Endodermal cell (in vitro differentiated cells): ENCODE measurements at places on chromosomes 3 and 15. TPM values are rescaled to one million over a fixed set of nuclear protein-coding genes. Genes with fewer than 3 reads are reported as not detected.

The CDCP1 gene
- total RNA-seq: 6.6 to 13.5 TPM (median 13.1 TPM) in 3 replicates

The VWA5B2 gene
- total RNA-seq: 0.62 and 0.93 TPM in 2 replicates

The PCOLCE2 gene
- 11.5 to 18.3 TPM (median 17.0 TPM) in 3 replicates for total RNA-seq

- no peaks in the 10 kb centered on the region for H3K4me1 ChIP-seq
- H3K4me3 ChIP-seq: no peak overlapping the region
- H3K36me3 ChIP-seq: no peaks in the 10 kb centered on the region
Observed at GRCh38 chr3:186286114-186286513, 75.9 kb downstream of the DGKG start.

DNA sequence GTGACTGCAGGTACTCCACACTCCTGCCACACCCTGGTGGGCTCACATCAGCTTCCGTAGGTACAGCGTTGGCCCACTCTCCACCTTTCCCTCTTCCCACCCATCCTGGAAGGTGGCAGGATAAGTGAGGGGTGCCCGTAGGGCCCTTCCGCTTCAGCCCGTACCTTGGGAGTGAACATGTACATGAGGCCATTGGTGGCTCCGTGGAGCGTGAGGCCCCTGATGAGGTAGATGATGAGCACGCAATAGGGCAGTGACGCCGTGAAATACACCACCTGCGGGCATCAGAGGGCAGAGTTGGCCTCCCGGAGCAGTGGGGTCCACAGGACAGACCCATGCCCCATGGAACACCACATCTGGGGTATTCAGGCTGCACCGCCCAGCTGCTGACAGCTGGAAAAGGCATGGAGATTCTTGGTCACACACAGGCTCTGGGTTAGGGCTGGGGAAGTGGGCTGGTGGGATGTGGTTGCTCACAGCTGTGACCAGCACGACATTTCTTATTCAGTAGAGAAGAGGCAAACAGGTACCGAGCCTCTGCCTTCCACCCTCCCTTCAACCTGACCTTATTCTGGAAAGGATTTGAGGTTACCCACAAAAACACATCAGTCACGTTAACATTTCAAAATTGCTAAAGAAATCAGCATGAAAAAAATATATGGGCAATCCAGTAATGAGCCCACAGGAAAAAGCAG is 23.8 kb downstream of the SLC6A20 start:
- no peak overlapping the region for H3K4me3 ChIP-seq
- DNase-seq: peak; percentile 27
- H3K36me3 ChIP-seq: no peaks in the 10 kb centered on the region
- no peaks in the 10 kb centered on the region for H3K27me3 ChIP-seq

DNA sequence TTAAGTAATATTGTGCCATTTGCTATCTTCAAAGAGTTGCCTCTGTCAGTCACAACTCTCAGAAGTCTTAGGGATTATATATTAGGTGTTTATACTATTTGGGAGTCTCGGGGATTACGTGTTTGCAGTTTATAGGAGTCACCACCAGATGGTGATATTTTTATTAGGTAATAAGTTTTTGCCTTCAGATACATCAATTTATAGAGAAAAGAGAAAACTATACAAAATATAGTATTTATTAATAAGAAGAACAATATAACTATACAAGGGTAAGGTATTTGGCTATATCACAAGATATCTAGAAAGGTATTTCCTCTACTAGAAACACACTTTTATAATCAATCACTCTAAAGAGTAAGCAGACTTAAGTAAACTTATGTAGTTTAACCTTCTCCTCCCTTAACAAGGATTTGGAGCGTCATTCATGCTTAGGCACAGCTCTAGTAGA is 10.7 kb upstream of the DHX36 start:
- DNase-seq: no peak
- peaks cover 35% of the 10 kb centered on the region for H3K27me3 ChIP-seq
- no peaks in the 10 kb centered on the region for H3K36me3 ChIP-seq
